ENCODE measurements at places on chromosomes 12 and 14. TPM values are rescaled to one million over a fixed set of nuclear protein-coding genes. Genes with fewer than 3 reads are reported as not detected.
A peak's percentile ranks its signal among the peaks of the same experiment; 100 is the strongest.

- no peaks in the 10 kb centered on the region for H3K27me3 ChIP-seq
- H3K4me1 ChIP-seq = no peaks in the 10 kb centered on the region
- H3K4me3 ChIP-seq = no peak overlapping the region
- no peak for DNase-seq
- no peak overlapping the region for H3K27ac ChIP-seq
These were observed 25.0 kb upstream of the DHRS7 start for GRCh38 chr14:60189923-60190840.

GRCh38 chr12:12714276-12715021 lies 2.7 kb upstream of the CDKN1B start:
- peak; percentile 55 for DNase-seq
- H3K4me1 ChIP-seq = peaks cover 40% of the 10 kb centered on the region
- H3K4me3 ChIP-seq = no peak overlapping the region
- no peaks in the 10 kb centered on the region for H3K27me3 ChIP-seq
- peak overlapping the region; percentile 99 for H3K27ac ChIP-seq

DNA sequence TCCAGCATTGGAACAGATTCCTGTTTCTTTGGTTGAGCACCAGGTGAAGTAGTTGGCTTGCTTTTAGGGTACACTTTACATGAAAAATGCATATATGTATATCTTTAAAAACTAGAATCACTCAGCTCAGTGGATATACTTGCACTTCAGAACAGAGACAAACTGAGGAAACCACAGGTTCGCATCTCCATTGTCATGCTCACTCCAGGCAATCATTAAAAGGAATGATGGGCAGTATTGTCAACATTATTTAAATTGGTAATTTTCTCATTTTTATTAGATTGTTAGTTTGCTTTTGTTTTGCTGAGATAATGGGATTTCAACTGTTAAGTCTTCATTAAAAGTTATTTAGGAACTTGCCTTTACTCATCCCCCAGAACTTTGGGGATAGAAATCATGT lies 71.0 kb upstream of the NELL2 start:
- H3K27me3 ChIP-seq = no peaks in the 10 kb centered on the region
- H3K36me3 ChIP-seq = no peaks in the 10 kb centered on the region
- no peak for DNase-seq
- H3K4me3 ChIP-seq = no peak overlapping the region
- no peak overlapping the region for H3K27ac ChIP-seq

- H3K4me1 ChIP-seq = no peaks in the 10 kb centered on the region
- no peak for DNase-seq
These were observed 21.3 kb upstream of the RHOJ start for GRCh38 chr14:63182968-63183367.

DNA sequence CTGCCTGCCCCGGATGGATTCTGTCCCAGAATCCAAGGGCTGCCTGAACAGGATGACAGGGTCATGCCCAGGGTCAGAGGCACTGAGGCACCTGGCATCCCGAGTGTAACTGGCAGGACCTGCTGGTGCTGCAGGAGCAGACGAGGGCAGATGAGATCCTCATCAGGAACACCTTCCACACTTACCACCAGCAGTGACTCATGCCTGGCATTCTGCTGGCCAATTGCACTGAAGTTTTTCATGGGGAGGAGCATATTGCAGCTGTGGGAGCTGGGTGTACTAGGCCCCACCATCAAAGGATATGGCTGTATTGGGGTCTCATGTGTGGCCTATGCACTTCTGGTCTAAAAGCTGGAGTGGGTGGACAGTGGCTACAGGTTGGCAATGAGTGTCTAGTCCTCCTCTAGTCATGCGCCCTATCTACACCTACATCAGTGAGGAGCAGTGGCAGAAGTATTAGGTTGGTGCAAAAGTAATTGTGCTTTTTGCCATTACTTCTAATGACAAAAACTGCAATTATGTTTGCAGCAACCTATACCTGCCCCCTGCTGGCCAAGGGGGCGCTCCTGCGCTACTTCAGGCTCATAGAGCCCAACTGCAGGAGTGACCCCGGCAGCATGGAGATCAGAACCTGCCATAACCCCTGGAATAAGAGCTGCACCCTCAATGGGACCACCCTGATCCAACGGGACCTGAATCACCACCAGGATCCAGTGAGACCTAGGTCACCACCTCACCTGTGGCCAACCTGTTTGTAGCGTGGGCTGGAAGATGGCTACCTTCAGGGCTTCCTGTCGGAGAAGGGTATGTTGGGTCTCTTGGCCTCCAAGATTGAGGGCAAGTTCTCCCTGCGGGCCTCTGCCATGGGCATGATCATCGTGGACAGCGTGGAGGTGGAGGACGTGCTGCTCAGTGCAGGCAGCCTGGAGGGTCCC lies 8.0 kb upstream of the C12orf42 start:
- no peaks in the 10 kb centered on the region for H3K36me3 ChIP-seq
- no peaks in the 10 kb centered on the region for H3K27me3 ChIP-seq
- H3K27ac ChIP-seq = no peak overlapping the region
- H3K4me1 ChIP-seq = no peaks in the 10 kb centered on the region

DNA sequence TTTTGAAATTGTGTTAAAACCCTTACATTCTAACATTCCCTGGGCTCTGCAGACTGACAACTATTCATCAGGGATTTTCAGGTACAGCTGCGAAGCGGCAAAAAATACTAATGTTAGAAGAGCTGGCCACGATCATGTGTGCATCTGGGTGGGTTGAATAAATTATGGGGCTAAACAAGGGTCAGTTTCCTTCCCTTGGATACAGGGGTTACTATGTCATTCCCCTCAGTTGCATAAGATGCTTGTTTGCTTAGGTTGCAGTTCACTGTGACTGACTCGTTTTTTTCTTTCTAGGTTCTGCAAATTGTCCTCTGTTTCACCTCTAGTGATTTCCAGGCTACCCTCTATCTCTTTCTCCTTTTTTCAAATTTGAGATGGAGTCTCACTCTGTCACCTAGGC lies 58.1 kb upstream of the GRIP1 start:
- no peak overlapping the region for H3K4me3 ChIP-seq
- no peak for DNase-seq
- no peaks in the 10 kb centered on the region for H3K4me1 ChIP-seq
- no peaks in the 10 kb centered on the region for H3K27me3 ChIP-seq

DNA sequence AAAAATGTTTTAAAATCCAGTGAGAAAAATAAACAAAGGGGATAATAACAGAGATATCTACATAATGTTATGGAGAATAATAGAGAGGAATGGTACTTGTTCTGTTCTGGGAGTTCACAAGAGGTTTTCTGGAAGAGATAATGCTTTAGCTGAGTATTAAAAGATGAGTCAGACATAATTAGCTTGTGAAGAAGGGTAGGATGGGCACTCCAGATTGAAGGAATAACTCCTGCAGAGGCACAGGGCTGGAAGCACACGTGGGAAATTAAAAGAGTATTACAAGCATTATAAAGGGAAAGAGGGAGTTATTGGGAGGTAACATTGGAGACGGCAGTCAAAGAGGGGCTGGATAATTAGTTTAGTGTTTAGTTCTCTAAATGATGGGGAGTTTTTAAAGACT lies 124.9 kb upstream of the BTG1 start:
- no peaks in the 10 kb centered on the region for H3K4me1 ChIP-seq
- no peak overlapping the region for H3K27ac ChIP-seq
- H3K27me3 ChIP-seq = no peaks in the 10 kb centered on the region
- H3K36me3 ChIP-seq = no peaks in the 10 kb centered on the region

- no peaks in the 10 kb centered on the region for H3K36me3 ChIP-seq
- no peaks in the 10 kb centered on the region for H3K4me1 ChIP-seq
- H3K27me3 ChIP-seq = no peaks in the 10 kb centered on the region
- H3K27ac ChIP-seq = no peak overlapping the region
- DNase-seq = no peak
These were observed 342.5 kb downstream of the MDGA2 start for GRCh38 chr14:47332939-47333338.

- peaks cover 29% of the 10 kb centered on the region for H3K4me1 ChIP-seq
- no peaks in the 10 kb centered on the region for H3K27me3 ChIP-seq
- H3K36me3 ChIP-seq = no peaks in the 10 kb centered on the region
- DNase-seq = no peak
- H3K4me3 ChIP-seq = no peak overlapping the region
These were observed 39.7 kb upstream of the AP4S1 start for GRCh38 chr14:30985796-30986195.

DNAI7 gene
- 0.26 TPM for total RNA-seq
